CD8-positive, alpha-beta memory T cell (primary cell): ENCODE measurements at places on chromosomes 3 and 15.

- DNase-seq: no peak
Measured at GRCh38 chr3:59726279-59726678, 676.5 kb upstream of the CFAP20DC start.

GRCh38 chr3:106688464-106688863 lies 688.8 kb upstream of the CCDC54 start:
- no peak for DNase-seq

DNA sequence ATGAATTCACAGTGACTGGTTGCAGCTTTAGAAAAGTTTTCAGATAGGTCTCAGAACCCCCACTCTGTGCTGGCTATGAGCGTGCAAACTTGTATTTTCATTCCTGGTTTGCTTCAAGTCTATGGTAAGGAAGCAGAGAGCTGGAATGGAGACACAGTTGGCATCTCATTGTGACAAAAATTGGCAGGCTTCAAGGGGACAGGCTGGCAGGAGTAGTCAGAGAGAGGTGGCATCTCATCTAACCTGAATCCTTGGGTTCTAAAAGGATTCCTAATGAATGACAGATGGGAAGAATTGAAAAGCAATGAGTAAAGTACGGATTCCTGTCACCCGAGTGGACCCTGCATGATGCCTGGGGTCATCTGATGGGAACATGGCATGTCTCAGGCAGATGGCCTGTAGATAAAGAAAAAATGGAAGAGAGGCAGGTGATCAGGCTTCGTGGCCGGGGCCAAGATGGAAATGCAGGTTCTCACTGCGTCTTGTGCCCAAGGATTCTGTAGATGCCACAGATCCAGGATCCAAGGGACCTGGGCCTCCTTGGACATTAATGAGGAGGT lies 89.4 kb upstream of the ABHD17C start:
- no peak for DNase-seq

GRCh38 chr3:113847664-113848461 lies 9.3 kb downstream of the GRAMD1C start:
- DNase-seq: no peak

DNA sequence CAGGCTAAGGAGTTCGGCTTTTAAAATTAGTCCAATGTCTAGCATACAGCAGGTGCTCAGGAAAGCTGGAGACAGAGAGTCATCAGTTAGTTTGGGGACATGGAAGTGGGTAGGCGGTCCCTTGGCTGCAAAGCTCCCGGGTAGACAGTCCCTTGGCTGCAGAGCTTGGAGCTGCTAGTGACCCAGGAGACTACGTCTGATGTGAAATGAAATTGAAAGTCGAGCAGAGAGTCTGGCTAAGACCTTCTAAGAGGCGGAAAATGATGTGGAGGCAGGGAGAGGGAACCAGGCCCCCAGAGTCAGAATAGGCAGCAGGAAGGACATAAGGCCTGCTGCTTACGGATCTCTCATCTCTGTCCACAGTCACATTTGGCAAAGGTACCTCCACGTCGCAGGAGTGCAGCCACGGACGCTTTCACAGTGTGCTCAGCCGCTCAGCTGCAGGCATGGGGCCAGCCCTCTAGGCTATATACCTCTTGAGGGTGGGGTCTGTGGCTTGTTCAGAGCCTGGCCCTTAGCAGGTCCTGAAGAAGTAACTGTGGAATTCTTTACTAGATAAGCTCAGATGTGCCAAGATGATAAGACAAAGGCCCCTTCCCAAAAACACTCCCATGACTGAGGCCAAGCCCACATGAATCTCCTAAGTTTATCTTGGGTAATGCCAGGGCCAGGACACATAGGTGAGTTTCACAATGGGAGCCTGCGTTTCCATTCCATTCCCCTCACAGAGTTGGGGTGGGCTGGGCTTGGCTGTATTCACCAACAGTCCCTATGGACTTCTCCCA lies 131.7 kb downstream of the XXYLT1 start:
- no peak for DNase-seq

GRCh38 chr3:115187149-115187757 lies 40.2 kb upstream of the ZBTB20 start:
- DNase-seq: no peak

GRCh38 chr3:133442518-133442917 lies 42.7 kb downstream of the BFSP2 start:
- DNase-seq: no peak

DNA sequence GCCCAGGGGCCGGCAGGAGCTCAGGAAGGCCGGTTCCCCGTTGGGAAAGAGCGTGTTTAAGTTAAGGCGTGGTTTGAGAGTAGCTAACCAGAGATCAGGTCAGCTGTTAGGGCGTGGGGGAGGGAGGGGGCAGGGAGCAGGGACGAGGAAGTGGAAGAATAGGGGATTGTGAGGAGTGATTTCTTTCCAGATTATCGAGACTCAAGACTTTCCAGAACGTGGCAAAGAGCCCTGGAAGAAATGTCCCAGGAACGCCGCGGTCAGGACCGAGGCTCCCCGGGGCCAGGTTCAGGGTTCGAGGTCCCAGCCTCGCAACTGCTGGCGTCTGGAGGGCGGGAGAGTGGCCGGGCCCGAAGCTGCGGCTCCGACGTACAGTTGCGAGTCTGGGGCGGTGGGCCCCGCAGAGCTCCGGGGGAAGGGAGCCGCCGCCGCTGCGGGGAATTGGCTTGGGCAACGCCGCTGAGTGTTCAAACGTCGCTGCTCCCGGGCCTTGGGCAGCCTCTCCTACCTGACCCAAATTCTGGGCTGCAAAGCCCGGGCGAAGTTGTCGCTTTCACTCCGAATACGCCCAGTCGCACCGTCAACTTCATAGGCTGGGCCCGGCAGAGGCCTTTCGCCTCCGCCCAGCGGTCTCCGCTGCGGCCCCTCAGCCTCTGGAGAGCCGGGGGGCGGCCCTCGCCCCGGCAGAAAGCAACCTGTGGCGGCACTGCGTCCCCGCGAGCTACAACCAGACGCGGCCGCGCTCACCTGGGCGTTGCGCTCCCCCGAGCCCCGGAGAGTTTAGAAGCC lies 9.5 kb downstream of the ISL2 start:
- no peak for DNase-seq

DNA sequence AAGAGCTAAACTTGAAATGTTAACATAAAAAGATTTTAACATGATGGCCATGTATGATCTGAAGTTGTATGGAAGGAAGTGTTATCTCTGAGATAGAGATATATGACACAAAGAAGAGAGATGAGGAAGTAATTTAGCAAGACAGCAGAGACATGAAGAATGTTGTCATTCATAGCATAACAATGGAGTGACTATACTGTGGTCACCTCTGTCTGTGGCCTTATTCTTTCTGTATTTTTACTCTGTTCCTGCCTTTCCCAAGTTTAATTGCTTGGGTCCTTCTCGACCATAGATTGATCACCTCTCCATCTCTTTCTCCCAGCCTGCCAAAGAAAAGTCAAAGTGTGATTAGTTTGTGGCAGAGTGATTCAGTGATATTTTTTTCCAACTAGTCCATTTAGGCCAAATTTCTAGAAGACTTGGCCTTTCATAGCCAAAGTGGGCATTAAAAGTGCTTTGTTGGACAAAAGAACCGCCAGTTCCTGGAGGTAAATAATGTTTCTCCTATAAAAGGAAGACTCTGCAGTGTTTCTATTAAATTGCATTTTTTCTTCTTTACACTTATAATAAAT lies 711.9 kb downstream of the CADM2 start:
- DNase-seq: no peak

- DNase-seq: no peak
Measured at GRCh38 chr3:18787441-18787840, 360.9 kb upstream of the KCNH8 start.
